Naive thymus-derived CD4-positive, alpha-beta T cell (primary cell): ENCODE measurements at places on chromosomes 3 and 15.

DNA sequence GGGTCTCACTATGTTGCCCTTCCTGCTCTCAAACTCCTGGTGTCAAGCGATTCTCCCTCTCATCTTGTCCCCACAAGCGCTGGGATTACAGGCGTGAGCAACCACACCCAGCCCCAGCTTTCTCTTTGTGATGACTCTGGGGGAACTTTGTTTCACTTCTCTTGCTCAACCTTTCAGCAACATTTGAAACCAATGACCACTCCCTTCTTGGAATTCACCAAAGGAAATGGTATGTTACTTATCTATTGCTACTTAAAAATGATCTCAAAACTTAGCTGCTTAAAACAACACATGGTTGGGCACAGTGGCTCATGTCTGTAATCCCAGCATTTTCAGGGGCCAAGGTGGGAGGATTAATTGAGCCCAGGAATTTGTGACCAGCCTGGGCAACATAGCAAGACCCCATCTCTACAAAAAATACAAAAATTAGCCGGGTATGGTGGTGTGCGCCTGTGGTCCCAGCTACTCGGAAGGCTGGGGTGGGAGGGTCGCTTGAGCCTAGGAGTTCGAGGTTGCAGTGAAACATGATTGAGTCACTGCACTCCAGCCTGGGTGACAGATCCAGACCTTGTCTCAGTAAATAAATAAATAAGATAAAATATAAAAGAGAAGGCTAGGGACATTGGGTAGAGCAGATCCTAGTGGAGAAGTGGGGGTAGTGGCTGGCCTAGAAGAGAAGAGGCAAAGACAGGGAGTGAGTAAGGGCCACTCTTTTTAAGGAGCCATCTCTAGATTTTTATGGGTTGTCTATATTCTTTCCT, 10.3 kb upstream of the COPG1 start:
- DNase-seq = no peak

GRCh38 chr3:124540550-124541211, 189.6 kb upstream of the UMPS start:
- no peak for DNase-seq

DNA sequence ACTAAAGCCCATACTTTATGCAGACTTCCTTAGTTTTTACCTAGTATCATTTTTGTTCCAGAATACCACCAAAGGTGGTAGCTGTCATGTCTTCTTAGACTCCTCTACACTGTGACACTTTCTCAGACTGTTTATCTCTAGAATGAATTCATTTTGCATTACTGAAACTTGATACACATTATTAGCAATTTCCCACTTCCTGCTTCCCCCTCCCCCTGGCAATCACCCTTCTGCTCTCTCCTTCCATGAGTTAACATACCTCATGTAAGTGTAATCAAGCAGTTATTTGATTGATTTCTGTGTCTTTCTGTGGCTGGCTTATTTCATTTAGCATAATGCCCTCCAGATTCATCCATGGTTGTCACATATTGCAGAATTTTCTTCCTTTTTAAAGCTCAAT, 204.9 kb downstream of the STAG1 start:
- no peak for DNase-seq

GRCh38 chr15:98592136-98592535, 56.2 kb upstream of the IGF1R start:
- DNase-seq = no peak

GRCh38 chr3:36488077-36488789, 107.9 kb downstream of the STAC start:
- DNase-seq = no peak

GRCh38 chr3:23153436-23153835, 49.7 kb upstream of the UBE2E2 start:
- no peak for DNase-seq

DNA sequence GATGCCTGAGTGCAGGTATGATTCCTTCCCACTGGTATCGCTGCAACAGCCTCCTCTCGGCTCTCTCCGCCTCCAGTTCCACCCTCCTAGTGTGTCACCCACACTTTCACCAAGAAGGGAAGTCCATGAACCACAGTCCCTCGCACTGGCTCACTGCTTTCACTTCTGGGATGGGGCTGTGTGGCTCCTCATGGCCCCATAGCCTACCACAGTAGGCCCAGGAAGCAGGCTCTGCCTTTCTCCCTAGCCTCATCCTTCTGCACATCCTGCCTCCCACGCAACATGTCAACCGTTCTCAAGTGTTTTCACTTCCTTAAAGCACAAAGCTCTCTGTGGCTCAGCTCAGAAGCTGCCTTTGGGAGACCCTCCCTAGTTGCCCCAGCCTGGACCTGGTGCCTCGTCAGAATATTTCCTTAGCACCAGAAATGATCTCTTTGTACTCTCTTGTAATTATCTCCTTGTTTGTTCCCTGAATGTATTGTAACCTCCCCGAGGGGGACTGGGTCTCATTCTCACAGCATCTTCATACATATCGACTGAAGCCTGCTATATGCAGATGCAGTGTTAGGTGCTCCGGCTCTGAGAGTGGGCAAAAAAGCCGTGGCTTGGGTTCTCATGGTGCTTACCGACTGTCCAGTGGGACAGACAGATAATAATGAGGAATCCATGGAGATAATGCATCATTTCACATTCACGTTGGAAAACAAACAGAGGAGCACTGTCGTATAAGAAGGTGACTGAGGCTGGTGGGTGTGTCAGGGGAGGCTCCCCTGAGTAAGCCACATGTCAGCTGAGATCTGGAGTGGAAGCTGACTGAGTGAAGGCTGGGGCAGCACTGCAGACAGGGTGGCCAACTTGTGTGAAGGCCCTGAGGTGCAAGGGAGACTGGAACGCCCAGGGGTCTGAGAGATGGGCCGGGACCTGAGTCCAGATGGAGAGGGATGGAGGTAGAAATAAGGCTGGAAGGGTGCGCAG, 107.1 kb downstream of the DGKG start:
- no peak for DNase-seq

DNA sequence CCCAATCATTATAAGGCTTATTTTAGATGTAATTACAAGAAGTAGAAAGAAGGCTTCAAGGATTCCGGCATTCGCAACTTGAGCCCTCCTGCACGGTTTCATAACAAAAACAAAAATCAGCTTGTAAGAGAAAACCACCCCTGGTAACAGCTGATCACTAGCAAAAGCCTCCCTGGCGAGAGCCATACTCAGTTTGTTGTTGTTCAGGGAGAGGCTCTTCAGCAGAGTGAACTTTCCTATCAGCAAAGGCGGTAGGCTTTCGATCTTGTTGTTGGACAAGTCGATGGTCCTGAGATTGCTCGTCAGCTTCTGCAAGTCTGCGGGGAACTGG, 710 bp downstream of the LRRC57 start:
- DNase-seq = no peak

DNA sequence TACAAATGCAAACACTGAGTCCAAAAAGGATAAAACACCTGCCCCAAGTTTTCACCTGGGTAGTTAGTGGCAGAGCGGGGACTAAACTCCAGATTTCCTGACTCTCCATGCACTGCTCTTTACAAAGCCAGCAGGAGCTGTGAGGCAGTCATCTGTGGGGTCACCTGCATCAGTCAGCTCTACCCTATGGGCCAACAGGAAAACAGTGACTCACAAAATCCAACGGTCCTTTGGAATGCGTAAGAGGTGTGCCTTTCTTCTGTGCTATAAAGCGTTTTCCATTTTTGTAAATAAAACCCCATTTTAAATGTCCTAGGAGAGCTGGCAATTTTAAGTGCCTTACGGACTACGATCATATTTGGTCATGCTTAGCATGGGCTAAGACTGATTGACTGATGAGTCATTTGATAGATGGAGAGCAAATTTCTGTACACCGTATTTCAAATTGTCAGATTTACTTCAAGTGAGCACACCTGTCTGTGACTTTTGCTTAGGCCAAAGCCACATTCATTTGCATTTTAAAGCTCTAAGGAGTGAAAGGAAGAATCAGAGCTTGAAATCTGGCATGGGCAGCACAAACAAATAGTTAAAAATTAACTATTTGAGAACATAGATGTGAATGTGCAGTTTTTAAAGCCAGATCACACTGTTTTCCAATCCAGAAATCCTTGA, 4.4 kb upstream of the COL8A1 start:
- no peak for DNase-seq

DNA sequence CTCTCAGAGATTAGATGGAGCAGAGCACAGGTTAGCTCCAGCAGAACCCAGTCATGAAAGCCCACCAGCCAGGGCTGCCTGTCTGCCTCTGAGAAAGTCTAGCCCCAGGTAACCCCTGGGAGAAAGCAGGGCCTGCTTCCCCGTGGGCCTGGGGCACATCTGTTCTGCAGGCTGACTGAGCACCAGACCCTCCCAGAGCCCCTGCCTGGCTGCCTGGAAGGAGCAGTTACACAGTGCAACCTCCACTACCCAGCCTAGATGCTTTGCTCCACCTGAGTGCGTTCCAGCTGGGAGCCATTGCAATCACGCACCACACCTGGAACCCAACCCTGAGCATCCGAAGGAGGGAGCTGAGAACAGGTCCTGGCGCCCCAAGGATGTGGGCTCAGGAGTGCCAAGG, 24.7 kb upstream of the OR5K4 start:
- no peak for DNase-seq

DNA sequence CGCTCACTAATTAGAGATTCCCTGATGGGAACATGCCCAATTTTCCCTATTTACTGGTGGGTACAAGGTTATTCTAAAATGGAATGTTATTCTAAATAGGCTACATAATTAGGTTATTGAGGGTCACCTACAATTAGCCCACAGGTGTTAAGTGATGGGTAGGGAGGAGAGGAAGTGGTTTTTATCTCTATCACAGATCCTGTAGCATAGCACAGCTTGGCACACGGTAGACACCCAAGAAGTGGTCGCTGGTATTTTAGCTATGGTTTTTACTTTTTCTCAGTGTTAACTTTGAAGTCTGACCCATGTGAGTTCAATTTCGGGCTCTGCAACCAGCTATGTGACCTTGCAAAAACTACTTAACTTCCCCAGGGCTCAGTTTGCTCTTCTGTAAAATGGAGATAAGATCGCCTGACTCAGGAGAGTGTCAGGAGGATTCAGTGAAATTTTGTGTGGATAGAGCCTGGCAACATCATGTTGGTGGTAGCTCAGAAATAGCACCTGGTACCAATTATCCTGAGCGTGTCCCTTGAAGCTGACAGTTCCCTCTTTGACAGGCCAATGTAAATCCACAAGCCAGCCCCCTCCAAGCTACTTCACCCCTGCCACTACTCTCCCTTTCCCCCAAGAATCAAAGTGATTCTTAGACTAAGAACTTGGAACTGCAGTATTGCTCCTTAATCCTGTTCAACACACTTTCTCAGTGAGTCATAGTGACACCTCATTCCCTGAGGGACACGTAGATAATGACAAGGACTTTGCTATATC, 8.7 kb upstream of the LMCD1 start:
- no peak for DNase-seq

DNA sequence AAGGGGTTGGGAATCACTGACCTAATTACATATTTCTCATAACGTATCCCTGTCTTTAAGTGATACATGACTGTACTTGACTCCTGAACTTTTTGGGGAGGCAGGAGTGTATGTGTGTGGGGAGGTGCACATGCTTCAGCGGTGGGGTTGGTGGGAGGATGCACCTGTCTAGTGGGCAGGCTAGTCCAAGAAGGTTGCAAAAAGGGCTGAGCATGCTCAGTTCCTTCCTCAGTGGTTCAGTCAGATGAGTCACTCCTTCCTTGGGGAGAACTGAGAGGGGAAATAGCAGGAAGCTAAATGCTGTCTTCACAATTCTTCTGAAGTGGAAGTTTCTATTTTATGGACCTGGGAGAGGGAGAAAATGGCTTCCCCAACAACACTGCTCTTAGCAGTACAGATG, 24.6 kb upstream of the AP4E1 start:
- DNase-seq = peak; percentile 34

DNA sequence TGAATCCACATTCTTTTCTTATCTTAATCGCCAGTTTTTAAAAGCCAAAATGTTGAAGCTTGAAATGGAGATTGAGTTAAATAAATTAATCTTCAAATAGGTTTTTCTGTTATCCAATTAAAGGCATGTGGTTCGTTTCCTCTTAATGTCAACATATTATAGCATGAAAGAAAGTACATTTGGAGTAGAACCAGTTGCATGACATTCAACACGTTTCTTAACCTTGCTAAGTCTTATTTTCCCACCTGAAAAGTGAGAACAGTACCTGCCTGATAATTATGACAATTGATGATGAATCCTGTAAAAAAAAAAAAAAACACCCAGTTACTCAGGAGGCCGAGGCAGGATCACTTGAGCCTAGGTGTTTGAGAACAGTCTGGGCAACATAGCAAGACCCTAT, 29.3 kb downstream of the PIAS1 start:
- no peak for DNase-seq

DNA sequence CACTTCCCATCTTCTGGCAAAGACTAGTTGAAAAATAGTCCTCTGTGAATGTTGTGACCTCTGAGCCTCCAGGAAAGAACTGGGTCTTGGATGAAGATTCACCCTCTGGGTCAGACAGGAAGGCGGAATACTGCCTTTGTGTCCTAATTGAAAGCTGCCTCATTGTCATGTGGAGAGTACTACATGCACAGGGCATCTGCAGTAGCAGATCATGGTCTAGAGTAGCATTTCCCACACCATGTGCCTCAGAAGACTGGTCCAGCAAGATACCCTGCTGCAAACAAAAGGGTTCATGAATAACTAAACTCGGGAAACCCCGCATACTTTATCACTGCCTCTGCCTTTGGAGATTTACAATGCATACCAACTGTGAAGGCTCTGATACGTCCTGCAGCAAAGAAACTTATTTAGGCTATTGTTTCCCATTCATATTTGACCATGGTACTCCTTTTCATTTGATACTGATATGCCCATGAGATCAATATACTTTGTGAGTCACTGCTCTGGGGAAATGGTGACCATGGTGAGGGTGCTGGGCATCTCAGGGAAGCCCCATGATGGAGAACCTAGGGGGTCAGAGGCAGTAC, 22.7 kb downstream of the IRAK2 start:
- DNase-seq = no peak

GRCh38 chr3:11757441-11757875, 89.2 kb downstream of the TAMM41 start:
- DNase-seq = no peak

DNA sequence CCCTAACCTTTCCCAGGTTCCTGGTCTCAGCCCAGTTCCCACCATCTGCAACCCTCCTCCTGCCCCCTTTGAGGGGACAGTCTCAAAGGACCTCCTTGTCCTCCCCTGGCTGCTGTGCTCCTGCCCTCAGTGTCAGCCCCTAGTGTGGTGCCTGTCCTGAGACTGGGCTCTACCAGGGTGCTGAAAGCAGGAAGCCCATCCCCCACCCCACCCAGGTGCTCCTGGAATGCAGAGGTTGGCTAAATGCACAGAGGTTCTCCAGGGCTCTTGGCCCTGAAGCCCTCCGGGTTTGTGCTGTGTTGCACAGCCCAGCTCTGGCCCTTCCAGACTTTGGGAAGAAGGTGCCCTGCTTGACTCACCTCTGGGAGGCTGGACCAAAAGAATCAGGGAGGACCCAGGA, 21.8 kb downstream of the C3orf18 start:
- DNase-seq = no peak

GRCh38 chr3:175149675-175150074, 290.5 kb downstream of the NAALADL2 start:
- DNase-seq = no peak

GRCh38 chr3:13146643-13147143, 73.5 kb upstream of the IQSEC1 start:
- no peak for DNase-seq
